Hematopoietic multipotent progenitor cell treated with erythropoietin and hydrocortisone succinate and interleukin-3 and kit ligand, for 6 days (in vitro differentiated cells): ENCODE measurements at places on chromosomes 11 and 22.

- DNase-seq, result no peak
These were observed 33.7 kb downstream of the ZNF214 start for GRCh38 chr11:6986487-6986886.

DNA sequence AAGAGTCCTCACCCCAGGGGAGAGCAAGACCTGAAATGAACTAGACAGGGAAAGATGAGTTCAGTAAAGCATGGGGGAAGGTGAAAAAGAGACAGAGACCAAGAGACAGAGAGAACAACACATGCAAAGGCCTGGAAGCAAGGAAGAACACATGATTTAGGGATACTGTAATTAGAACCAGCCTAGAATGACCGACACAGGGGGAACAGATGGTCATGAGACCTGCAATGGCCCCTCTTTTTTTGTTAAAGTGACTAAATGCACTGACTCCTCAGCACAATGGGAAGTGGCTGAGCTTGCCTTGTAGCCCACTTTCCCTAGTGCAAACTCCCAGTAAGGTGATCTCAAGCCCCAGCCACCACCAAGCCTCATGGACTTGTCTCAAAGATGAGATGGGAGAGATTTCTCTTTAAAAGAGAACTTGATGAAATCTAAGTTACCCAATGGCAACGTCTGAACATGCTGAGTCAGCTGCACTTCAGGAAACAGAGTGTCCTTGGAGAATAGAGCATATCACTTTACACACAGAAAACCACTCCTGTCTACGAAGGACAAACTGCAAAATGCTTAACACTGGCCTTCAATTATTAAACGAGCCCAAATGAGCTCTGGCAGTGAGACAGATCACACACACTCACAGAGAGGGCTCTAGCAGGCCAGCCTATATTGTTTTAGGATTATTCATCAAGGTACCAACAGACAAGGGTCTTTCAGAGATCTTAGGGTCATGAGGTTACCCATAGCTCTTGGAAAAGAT lies 91.0 kb downstream of the SERGEF start:
- peak; percentile 58 for DNase-seq

DNA sequence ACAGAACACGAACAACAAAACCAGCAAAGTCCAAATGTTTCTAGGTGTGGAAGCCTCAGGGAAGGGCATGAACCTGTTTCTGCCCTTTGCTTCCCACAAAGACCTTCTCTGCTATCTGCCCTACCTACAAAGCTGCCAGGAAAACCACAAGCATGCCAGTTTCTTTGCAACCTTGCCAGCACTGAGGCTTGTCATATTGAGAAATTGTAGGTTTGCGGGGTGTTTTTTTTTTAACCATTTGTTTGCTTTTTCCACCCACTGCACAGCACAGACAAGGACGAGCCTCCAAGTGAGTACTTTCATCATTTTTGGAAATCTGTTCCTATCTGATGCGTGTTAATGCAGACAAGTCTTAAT lies 12.8 kb downstream of the PARVG start:
- DNase-seq, result peak; percentile 34

- no peak for DNase-seq
These were observed 18.1 kb upstream of the PPP6R3 start for GRCh38 chr11:68442433-68442832.

- no peak for DNase-seq
These were observed 154.1 kb upstream of the POU2AF2 start for GRCh38 chr11:111091321-111091938.

GRCh38 chr22:42280836-42281235 lies 10.4 kb upstream of the TCF20 start:
- DNase-seq, result no peak

GRCh38 chr11:117876341-117877119 lies at the start of gene FXYD6:
Gene FXYD6 (minus strand): TSS chr11:117876658. CDS start chr11:117842776, 33,882 bp downstream.
- no peak for DNase-seq

DNA sequence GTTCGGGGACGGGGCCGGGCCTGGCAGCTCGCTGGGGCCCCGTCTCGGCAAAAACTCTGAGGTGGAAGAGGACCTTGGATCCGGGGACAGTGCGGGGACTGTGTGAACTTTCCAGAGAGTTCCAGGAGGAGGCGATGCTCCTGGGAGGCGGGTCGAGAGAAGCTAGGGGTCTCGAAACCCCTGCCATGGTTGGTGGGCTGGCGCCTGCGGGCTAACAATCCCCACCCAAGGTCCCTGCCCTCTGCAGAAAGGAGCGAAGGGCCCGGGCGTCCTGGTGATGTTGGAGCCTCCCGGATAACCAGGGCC lies 4.7 kb upstream of the GRK2 start:
- DNase-seq, result no peak

- peak; percentile 15 for DNase-seq
These were observed 30.3 kb upstream of the NAP1L4 start for GRCh38 chr11:3022300-3022967.

GRCh38 chr22:24053481-24054226 lies 42.5 kb downstream of the CABIN1 start:
- no peak for DNase-seq

- peak; percentile 87 for DNase-seq
These were observed 31.6 kb upstream of the MYH9 start for GRCh38 chr22:36419177-36419911.

DNA sequence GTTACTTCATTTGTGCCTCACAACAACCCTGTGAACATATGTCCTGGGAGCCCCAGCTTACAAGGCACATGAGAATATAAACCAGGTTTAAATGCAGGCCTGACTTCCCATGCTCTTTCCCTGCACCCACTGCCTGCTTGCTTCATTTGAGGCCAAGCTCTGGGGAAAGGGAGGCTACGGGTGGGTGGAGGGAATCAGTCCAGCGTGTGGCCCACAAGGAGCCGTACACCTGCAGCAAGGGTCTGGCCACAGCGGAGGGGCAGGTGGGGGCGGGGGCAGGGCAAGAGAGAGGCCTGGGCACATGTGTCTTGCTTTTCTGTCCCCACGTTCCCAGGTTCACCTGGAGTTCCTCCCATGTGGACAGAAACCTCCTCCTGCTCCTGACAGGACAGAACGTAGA lies 26.2 kb downstream of the FAM83F start:
- DNase-seq, result no peak

GRCh38 chr22:40898850-40899357 lies 37.0 kb upstream of the DNAJB7 start:
- DNase-seq, result peak; percentile 89

- DNase-seq, result peak; percentile 92
These were observed 44.5 kb downstream of the PARVB start for GRCh38 chr22:44068422-44069191.

- no peak for DNase-seq
These were observed 35.9 kb downstream of the EFCAB6 start for GRCh38 chr22:43776081-43776670.

GRCh38 chr22:45201678-45202332 lies 38.1 kb downstream of the NUP50 start:
- no peak for DNase-seq
